ENCODE measurements at places on chromosomes 3 and 15.
A peak's percentile ranks its signal among the peaks of the same experiment; 100 is the strongest.

- peak; percentile 19 for DNase-seq
Observed at GRCh38 chr3:128725547-128726022, 398 bp upstream of the RAB7A start.

- peak; percentile 3 for DNase-seq
Observed at GRCh38 chr3:97763586-97764406, 762 bp upstream of the ARL6 start.

- DNase-seq = no peak
Observed at GRCh38 chr3:72696815-72697214, 151.4 kb downstream of the SHQ1 start.

- DNase-seq = no peak
Observed at GRCh38 chr15:45164914-45165313, 22.9 kb downstream of the SHF start.

- DNase-seq = no peak
Observed at GRCh38 chr3:54563501-54564200, 364.2 kb downstream of the LRTM1 start.

DNA sequence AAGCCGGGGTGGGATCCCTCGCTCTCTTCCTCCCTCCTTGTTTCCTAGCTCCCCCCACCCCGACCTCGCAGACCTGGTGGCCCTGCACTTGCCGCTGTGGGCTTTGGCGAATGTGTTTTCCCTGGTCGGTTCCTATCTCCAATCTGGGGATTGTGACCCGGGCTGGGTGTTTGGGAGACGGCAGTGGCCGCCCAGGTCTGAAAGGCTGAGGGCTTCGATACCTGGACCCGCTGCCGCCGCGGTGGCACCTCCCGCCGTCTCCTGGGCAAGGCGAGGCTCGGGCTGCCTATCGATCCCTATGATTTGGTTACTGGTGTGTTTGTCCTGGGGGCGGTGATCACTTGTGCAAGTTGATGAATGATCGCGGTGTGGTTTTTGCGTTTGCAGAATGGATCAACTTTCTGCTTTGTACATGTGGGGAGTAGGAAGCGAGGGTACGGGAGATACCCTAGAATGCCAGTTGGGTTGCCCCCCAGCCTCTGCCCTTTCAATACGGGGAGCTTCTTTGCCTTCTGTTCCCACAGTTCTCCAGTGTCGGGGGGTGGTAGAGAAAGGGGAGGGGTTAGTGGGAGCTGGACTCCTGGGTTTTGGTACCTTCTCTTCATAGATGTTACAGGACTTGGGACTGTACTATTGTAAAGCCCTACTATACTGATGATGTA, 3.0 kb downstream of the BBX start:
- DNase-seq = no peak

DNA sequence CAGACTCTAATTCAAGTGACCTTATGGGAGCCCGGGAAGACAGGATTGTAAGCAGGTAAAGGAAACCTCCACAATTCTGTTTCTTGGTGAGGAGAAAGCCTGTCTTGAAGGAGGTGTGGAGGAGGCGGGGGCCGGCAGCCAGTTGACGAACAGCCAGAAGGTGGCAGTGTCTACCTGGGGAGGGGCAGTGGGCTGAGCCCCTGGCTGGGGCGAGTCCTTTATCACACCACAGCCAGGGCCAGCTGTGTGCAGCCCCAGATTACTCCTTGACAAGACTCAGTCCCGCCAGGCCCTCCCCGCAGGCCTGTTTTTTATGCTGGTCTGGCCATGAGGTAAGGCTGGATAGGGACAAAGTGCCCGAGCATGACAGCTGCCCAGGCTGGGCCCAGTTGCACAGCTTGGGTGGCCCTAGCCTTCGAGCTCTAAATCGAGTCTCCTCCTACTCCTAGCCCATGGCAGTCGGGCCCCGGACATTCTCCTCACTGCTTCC, 40.9 kb upstream of the IDH2 start:
- DNase-seq = peak; percentile 27

GRCh38 chr3:10770547-10770946, 45.5 kb upstream of the SLC6A11 start:
- DNase-seq = no peak

DNA sequence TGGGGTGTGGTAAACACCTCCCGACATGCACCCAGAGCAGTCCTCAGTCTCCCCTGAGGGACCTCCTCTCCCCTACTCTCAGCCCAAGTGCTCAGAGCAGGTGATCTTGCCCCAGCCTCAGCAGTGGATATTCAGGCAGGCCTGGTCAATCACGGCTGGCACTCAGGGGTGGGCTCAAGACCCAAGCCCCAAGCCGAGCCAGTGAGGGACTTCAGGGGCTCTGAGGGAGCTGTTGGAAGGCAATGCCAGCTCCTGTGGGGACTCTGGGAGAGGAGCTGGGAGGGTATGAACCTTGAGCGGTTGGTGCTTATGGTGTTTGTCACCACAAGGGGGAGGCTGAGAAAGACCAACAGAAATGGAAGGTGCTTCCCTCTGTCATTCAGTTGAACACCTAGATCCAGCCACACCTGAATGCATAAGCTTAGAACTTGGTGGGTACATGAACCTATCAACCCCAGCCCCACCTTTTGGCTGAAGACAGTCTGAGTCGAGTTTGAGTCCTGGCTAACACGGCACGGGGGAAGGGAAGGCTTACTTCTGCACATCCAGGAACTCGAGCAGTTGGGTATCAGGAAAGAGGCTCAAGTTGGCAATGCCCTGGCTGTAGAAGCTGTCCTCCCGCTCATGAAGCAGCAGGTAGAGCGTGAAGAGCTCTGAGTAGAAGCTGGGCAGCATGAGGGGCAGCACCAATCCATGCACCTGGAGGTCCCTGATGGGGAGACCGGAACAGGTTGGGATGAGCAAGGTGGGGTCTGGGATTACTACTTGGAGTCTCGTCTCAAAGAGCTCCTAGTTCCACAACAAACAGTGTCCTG, 19.2 kb downstream of the ALS2CL start:
- DNase-seq = no peak

- DNase-seq = no peak
Observed at GRCh38 chr3:37945807-37946530, 44.6 kb upstream of the VILL start.

- DNase-seq = peak; percentile 8
Observed at GRCh38 chr15:41669701-41670100, 9.5 kb downstream of the MGA start.

- no peak for DNase-seq
Observed at GRCh38 chr3:101825904-101826445, 23.3 kb upstream of the NFKBIZ start.

GRCh38 chr3:37620071-37620635, 241.5 kb upstream of the CTDSPL start:
- no peak for DNase-seq

GRCh38 chr15:70440416-70441138, 322.8 kb downstream of the UACA start:
- no peak for DNase-seq

DNA sequence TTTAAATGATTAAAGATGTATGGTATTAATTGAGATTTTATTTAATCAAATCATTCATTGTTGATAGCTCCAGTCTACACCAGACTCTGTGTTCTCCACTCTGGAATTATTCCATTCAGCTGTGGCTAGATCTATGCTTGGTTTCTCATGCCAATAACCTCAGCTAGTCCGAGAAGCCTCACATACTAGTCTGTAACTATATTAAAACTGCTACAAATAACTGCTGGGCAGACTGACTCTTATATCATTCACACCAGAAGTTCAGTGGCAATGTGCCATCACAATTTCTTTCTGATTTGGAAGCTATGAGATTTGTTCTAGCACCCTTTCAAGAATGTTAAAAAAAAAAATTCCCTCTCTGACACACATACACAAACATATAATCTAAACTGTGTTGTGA, 947.3 kb downstream of the ROBO1 start:
- DNase-seq = no peak

Data from suppressor macrophage (primary cell).